Nucleus accumbens (tissue), 56 donors: ENCODE measurements at places on chromosomes 6 and 20.

- no peak for DNase-seq
These were observed 52.7 kb upstream of the MYB start for GRCh38 chr6:135128268-135128914.

DNA sequence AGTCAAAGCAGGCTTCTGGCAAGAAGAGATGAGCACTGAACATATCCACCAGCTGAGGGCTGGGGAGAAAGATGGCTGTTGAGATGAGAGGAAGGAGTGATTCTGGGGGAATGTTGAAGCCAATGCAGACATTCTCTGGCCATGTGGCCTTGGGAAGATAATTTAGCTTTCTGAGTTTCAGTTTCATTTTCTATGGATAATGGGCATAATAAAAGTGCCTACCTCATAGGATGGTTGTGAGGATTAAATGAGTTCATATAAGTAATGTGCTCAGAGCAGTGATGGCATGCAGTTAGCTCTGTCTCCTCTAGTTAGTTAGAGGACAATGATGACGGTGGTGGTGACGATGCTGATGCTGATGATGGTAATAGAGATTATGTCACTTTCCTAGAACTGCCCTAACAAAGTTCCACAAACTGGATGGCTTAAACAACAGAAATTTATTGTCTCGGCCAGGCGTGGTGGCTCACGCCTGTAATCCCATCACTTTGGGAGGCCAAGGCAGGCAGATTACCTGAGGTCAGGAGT is 18.5 kb upstream of the KCNK5 start:
- DNase-seq: no peak

GRCh38 chr20:19045371-19045770 is 167.1 kb upstream of the SLC24A3 start:
- no peak for DNase-seq

- DNase-seq: no peak
These were observed 11.7 kb downstream of the ARFGEF2 start for GRCh38 chr20:48933017-48933766.

- no peak for DNase-seq
These were observed 89.3 kb downstream of the DTD1 start for GRCh38 chr20:18677126-18677525.

DNA sequence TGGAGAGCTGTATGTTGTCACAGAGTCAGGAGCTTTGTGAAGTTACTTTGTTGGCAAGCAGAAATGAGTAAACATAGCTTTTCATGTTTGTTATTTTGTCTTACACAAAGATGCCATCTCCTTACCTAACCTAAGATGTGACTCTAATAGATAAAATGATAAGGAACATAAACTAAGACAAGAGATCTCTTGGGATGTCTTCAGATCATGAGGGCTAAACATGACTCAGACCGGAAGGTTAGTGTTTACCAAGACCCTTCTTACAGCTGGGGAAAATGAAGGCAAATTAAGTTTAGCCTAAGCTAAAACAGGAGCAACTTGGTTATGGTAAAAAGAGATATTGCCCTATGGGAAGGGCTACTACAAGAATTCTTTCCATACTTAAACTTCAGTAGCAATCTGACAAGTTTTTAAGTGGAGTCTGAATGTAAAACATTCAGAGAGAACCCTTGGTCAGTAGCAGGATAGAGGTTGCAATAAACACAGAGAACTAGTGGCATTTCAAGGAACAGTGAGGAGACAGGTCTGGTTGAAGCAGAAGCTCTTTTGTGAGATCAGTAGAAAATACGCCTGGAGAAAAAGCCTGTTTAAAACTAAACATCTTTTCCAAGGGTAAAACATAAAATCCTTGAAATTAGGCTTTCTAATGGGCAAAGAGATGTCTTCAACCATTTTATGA is 29.9 kb downstream of the SGK1 start:
- no peak for DNase-seq

GRCh38 chr20:59033616-59034165 is 1.6 kb upstream of the ATP5F1E start:
- DNase-seq: no peak

- no peak for DNase-seq
These were observed 7.5 kb downstream of the FAM110A start for GRCh38 chr20:840858-841567.

GRCh38 chr20:51488331-51488730 is 54.2 kb downstream of the NFATC2 start:
- DNase-seq: no peak

DNA sequence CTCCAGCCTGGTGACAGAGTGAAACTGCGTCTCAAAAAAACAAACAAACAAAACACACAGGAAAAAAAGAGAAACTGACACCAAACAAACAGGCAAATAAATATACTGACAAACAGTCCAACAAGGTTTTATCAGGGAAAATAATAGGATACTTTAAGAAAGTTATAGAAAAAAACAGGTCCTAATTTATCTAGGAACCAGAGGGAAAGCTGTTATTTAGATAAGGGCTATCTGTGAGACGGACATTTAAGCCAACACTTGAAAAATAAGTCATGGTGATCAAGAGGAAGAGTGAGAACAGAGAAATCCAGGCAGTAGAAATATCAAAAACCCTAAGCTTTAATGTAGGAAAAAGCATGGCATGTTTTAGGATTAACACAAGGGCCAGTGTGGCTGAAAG is 68.9 kb downstream of the FAM217A start:
- DNase-seq: no peak
